ENCODE measurements at places on chromosomes 7 and 10.

DNA sequence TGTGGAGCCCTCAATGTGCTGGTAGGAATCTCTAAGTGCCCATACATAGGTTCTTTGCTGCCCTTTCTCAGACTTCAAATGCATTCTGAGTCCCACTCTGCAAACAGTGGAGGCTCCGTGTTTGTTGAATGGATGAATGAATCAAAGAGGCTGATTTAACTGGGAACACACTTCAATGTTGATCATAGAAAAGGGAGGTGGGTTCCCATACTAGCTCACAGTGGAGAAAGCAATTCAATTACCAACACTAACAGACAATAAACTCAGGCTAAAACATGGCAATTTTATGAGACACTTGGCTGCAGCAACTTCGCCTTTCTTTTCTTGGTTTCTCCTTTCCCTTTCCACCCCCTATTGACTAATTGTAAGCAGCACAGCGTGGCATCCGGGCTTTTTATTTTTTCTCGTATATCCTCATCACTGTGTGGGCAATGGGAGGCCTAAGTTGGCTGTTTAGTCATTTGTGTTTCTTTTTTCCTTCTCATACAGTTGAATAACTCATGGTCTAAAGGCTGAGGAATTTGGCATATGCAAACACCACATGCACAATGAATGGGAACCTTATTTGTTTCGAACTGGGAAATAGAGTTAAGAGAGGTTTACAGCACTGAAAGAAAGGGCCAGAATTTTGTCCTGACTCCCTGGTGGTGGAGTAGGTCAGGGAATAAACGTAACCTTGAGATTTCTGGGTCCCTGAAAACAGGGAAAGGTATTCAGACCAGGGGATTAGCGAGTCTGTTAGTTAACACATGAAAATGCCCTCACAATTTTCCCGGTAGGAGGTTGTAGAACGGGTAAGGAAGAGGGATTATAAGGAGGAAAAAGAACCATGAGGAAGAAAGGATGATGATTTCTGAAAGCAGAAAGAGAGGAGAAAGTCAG, 858.5 kb downstream of the KCNMA1 start:
- no peak for DNase-seq

DNA sequence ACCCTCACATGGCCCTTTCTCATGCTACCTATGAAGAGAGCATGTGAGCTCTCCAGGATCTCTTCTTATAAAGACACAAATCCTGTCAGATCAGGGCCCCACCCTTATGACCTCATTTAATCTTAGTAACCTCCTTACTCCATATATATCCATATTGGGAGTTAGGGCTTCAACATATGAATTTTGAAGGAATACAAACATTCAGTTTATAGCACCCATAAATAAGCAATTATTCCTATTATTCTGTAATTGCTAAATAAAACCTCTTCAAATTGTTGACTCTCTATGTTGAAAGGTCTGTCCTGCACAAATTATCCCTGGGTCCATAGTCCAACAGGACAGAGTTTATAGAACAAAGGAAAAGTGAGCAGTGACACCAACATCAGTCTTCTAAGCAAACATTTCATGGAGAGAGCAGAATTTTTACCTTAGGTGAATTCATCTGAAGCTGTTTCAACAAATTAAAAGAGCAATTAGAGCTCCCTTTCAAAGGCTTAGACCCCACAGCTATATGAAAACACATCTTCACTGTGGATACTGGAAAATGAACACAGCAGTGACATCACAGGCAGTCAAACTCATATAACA, 12.2 kb downstream of the DOCK4 start:
- DNase-seq, result no peak

DNA sequence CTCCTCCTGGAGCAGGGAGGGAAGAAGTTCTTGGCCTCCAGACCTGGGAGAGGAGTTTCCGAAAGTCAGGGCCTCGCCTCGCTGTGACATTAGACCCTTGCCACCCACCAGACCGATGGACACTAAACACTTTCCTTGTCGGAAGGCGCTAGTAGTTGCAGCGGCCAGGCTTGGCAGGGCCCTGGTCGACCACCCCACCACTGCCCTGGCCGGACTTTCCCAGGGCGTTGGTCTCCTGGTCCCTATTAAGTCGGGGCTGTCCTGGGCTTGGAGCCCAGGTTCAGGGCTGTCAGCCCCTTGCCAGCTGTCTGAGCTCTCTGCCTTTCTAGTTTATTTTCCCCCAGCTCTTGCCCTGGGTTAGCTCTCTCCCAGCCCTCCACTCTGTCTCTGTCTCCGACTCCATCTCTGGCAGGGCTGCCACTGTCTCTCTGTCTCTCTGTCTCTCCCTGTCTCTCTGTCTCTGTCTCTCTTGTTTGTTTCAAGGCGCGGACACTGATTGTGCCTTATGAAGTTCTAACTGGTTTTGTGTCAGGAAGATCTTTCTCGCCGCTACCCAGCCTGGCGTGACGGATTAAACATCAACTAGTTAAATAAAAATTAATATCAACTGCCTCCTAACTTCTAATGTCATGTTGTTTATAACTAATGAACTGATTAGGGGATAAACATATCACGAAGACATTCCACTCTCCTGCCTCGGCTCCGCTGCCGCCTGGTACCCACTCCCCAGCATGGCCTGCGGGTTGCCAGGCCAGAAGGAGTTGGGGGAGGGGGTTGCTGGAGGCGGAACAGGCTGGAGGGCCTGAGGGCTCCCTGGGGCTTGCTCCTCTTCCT, 13.8 kb upstream of the PAX2 start:
- no peak for DNase-seq

DNA sequence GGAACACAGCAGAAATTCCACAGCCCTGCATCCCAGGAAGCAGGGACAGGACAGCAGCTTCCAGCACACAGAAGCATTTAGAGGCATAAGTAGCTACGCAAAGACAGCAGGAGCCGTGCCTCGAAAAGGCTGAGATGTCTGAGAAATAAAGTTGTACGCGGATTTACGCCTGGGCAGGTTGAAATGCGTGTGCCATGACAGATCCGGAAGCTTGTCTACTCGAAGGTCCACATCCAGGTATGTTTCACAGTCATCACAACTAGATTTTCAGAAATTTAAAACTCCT, 26.1 kb downstream of the DIP2C start:
- no peak for DNase-seq

DNA sequence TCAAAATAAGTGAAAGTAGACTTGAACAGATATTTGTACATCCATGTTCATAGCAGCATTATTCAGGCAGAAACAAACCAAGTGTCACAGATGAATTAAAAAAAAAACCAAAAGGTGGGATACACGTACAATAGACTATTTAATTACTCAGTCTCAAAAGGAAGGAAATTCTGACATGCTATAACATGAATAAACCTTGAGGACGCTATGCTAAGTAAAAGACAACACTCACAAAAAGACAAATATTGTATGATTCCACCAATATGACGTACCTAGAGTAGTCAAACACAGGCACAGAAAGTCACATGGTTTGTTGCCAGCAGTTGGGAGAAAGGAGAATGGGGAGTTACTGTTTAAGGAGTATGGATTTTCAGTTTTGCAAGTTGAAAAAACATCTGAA, 18.0 kb upstream of the CFAP70 start:
- no peak for DNase-seq

DNA sequence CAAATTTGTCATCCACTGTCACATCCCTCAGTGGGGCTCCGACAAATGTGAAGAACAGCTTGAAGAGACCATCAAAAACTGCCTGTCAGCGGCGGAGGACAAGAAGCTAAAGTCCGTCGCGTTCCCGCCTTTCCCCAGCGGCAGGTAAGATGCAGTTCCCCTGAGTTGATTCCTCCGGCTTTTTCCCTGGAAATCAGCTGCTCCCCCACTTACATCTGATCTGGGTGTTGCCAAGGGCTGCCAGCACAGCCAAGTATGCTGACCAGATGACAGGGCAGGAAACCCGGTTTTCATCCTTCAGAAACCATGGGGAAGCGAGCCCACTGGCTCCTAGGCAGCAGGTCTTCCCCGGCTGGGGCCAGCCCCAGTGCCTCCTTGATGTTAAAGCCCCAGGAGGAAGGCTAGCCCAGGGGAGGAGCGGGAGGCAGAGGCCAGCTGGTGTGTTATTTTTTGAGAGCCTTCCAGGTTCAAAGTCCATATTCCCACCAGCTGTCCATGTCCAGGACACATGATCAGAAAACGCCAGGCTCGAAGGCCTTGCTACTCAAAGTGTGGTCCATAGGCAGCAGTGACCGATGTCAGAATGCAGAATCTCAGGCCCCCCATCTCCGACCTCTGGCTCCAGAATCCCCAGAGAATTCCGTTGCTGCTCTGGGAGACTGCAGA, 23.4 kb downstream of the AIFM2 start:
- no peak for DNase-seq

GRCh38 chr7:12674053-12674452, 13.4 kb upstream of the ARL4A start:
- DNase-seq, result no peak

DNA sequence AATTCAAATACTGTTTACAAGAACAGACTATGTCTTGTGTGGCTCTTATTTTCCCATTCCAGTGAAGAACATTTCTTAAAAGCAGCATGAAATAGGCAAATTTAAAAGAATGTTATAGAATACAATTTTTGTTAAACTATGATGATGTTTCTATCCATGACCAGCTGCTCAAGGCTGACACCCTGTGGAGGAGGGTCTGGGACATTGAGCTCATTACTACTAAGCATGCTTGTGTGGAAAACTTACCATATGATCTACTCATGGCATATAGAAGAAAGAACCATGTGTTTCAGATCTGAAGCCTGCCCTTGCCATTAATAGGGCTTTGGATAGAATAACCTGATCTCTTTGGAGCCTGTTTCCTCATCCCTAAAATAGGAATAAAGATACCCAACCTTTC, 125.0 kb downstream of the FOXP2 start:
- no peak for DNase-seq

GRCh38 chr10:45440511-45441062, 66.6 kb downstream of the ALOX5 start:
- no peak for DNase-seq

GRCh38 chr7:21580073-21580521, 37.3 kb downstream of the DNAH11 start:
- no peak for DNase-seq

DNA sequence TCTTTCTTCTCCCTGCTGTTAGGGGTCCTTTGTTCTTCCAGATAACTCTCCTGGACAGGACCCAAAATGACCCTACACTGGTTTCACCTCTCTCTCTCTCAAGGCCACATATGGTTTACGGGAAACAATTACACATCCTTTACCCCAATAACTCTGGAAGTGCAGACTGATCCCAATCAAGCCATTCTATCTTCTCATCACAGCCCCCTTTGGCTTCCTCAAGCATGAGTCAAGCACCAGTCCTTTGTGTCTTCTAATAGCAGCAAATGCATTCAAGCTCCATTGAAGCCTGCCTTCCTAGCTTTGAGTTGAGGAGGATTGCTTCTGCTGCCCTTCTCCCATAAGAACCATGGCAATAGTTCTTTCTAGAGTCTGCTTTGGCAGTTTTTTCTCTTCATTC, 20.2 kb downstream of the C10orf67 start:
- no peak for DNase-seq

DNA sequence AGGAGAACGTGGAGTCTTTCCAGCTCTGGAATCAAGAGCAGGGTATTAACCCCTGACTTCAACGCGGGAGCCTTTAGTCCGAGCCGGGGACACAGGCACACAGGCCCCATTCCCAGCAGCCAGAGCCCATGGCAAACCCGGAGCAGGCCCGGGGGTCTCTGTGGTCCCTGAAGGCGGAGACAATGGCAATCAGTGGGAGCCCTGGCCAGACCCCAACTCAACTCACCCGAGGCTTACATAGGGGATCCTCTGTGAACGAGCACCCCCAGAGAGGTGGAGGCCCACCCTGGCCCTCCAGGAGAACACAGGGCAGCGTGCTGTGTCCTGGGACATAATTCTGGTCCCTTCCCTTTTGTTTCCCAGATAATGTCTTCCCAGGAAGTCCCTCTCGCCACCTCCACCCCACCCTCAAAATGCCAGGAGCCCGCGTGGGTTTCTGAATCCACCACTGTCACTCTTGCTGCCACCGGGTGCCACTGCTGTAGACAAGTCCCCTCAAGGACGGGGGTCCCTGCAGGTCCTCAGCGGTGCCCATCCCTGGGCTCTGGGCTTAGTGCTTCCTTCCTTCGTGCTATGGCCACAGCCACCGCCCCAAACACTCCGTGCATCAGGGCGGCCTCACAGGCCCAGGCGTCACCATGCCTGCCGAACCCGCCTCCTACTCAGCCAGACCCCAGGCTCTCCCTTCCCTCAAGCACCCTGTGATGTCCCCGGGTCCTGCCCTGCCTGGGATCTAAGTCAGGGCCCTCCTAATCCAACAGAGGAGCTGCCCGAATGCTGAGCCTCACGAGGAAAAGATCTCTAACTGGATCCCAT, 28.6 kb upstream of the PPP2R2D start:
- DNase-seq, result no peak

DNA sequence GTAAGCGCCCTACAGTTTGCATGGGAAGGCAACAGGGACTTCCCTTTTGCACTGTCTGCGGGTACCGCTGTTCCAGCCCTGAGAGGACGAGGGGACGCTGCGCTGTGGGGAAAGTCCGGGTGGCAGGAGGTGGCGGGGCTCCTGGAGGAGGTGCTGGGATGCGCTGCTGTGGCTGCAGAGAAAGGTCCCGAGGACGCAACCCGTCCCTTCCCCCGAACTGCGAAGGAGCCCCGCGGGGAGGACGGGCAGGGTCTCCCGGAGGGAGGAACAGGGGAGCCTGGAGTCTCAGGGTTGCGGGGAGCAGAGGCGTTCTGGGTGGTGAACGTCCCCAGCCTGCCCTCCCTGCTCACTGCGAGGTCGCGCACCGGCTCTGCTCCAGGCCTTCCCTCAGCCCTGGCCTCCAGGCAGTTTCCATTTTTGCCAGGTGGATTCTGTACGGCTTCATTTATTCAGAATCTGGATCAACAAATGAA, 91.6 kb downstream of the CXCL12 start:
- no peak for DNase-seq

GRCh38 chr10:13862546-13863233, 275.9 kb downstream of the PRPF18 start:
- DNase-seq, result no peak

DNA sequence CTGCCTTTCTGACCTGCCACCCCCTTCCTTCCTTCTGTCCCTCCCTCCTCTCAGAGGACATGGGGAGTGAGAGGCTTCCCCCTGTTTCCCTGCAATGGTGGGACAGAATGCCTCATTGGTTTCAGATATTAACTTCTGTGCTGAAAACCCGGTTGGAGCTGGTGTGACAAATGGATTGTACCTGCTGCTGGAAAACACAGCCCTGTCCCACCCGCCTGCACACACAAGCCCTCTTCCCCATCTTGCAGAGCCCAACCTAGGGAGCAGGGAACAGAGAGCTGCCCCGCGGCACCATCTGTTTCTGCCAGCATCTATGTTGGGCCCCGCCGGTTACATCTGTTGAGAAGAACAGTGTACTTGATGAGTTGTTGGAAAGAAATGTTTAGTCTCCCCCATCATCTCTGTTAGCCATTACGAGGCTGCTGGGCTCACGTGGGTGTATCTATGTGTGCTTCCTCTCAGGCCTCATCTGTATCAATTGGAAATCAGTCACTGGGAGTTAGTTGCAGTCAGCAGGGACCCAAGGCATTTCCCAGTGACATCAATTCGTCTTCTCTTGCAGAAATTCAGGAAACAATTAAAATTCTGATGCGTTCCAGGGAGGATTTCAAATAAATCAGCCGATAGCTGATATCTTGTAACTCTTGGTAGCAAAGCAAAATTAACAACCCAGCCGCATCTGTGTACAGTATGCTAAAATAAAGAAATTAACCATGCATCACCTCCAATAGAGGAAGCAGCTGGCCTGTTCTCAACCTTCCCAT, 725.6 kb upstream of the GALNT17 start:
- no peak for DNase-seq

GRCh38 chr10:85784792-85785191, 581.8 kb downstream of the GRID1 start:
- DNase-seq, result no peak
